Thoracic aorta (tissue), 2 donors: ENCODE measurements at places on chromosomes 7 and 10.

- no peak for DNase-seq
These were observed 161.0 kb downstream of the GRID1 start for GRCh38 chr10:86205306-86206239.

DNA sequence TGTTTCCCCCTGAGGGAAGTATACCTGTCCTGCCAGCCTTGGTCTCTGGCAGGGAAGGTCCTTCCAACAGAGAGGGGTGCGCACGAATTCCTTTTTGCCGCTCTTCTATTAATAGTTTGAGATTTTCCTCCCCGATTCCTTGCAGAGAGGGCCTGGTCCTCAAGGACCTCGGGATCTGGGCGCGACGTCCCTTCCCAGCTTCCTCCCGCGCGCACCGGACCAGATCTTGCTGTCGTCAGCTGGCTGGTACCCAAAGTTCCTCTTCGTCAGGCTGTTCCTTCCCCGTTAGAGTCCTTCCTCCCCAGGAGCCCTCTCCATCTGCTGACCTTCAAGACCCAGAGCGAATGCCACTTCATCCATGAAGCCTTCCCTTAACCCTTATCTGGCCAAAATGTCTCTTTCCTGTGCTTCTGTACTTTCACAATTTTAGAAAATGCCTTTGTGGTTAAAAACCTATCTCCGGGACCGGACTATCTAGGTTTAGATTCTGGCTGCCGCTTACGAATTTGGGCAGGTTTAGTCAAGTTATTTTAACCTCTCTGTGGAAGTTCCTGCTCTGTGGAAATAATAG lies 851 bp upstream of the GOT1 start:
- no peak for DNase-seq

- no peak for DNase-seq
These were observed 766 bp downstream of the BAMBI start for GRCh38 chr10:28677888-28678686.

DNA sequence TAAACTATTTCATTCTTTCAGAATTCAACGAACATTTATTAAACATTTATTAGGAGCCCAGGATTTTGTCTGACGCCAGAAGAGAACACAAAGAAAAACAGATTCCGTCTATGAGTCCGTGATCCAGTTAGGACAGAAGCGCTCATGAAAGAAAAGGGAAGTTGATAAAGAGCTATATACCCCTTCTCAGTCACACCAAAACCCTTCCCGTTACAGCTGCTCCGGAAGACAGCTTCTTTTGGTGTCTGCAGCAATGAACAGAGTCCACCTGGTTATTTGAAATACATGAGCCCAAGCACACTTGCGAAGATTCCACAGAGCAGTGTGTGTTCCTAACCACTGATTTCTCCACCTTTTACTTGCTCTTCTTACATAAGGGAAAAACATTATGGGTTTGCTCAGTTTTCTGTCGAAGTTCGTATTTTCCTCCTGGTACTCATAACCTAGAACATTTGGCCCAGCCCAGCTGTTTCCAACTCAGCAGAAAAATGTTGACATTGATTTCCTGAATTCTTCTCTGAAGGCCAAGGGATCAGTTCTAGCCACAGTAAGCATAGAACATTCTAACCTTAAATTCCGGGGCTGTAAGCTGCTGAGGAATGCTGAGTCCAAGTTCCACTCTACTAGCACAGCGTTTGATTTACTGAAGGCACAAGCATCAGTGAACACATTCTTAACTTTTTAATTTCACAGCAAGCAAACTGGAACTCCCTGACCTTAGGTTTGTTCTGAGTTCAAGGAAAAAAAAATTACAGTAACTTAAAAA lies 206.5 kb downstream of the SORCS1 start:
- no peak for DNase-seq

DNA sequence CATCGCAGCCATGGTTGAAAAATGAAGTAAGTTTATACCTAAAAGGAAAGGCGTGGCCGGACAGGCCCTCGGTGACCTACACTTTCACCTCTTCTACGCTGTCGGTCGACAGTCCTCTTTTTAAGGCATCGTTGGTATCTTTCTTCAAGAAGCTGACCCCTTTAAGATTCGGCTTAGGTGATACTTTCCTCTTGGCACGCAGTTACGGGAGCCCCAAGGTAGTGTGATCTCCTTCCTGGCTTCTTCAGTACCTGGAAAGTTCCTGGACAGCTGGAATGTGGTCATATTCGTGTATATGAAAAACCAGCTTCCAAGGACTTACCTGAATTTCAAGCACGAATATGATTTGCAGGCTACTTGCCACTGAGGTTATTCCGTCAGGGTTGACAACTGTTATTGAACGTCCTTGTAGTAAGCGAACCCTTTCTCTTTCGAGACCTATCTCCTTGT lies 885 bp upstream of the SYPL1 start:
- no peak for DNase-seq

GRCh38 chr7:44637788-44638594 lies 31.6 kb downstream of the OGDH start:
- DNase-seq: no peak

DNA sequence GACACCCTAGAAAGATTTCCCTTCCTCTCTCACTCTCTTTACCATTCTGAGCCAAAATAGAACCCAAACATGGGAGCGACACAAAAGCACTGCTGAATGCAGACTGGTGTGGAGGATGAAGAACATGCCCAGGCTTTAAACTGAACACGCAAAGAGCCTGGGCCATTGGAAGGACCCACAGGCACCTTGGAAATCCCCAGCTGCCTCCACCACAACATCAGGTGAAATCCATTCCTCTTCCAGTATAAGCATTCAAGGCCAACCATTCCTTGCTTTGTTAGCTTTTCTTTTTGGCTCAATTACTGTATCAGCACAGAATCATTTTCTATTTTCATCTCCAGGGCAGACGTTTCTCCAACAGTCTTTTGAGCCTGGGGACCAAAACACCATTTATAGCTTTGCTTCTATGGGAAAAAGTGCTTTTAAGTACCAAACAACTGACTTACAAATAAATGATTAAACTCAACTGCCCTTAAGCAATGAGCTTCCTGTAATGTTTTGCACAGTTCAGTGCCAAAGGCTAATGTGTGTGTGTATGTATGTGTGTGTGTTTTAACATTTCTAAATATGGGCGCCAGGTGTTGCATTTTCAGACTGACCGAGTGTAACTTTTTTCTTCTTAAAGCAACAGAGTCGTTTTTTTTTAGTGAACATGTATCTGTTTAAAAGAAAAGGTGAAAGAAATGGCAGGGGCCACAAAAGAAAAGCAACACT lies 16.2 kb upstream of the BLNK start:
- no peak for DNase-seq

DNA sequence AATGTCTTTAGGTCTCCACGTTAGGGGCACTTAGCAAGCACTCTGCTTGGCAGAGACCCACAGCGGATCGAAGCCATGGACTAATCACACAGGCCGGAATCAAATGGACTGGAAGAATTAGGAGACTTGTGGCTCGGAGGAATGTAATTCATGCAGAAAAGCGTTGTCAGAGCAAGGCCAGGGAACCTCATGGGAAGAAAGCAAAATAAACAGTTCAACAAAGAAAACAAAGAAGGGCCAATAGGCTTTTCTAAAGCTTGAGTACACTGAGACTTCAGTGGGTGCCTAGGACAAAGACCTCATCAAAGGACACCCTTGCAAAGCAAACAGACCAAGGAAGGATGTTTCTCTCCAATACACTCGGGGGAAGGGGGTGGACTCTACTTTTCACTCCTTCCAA lies 171.1 kb downstream of the GLI3 start:
- DNase-seq: no peak

- DNase-seq: no peak
These were observed 21.2 kb downstream of the C10orf71 start for GRCh38 chr10:49320191-49320590.

DNA sequence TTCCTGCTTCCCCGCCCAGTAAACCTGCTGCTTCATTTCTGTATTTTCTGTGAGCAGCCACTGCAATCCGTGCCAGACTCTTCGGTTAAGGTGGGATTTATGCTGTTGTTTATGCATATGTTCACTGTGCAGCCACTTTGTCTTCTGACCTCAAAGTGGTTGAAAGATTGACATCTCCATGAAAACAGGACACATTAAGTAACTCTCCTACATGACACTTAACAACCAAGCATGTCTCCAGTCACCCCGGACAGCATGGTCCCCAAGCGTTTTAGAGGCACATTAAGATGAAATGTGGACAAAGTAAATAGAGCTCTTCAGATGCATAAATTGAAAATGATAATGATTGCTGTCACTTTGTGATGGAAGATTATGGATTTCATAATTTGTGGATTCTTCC lies 421.3 kb downstream of the GFRA1 start:
- DNase-seq: no peak

- no peak for DNase-seq
These were observed 145.0 kb upstream of the ZMIZ1 start for GRCh38 chr10:78923647-78924318.

DNA sequence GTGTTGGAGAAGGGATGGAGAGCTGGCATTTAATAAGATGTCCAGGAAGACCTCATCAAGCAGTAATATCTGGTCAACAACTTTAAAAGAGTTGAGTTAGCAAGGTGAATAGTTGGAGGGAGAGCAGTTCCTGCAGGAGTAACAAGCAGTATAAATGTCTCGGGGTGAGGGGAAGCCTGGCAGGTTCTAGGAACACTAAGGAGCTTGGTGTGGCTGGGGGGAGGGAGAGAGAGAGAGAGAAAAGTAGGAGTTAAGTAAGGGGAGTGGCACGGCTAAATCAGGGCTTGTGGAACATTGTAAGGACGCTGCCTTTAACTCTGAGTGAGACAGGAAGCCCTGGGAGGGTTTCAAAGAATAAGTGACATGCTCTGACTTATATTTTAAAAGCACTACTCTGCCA lies 22.0 kb upstream of the LAMB4 start:
- DNase-seq: no peak

- DNase-seq: no peak
These were observed 191.0 kb downstream of the CAMK1D start for GRCh38 chr10:12540341-12540781.

- no peak for DNase-seq
These were observed 212.3 kb upstream of the CSTF2T start for GRCh38 chr10:51911723-51912122.

DNA sequence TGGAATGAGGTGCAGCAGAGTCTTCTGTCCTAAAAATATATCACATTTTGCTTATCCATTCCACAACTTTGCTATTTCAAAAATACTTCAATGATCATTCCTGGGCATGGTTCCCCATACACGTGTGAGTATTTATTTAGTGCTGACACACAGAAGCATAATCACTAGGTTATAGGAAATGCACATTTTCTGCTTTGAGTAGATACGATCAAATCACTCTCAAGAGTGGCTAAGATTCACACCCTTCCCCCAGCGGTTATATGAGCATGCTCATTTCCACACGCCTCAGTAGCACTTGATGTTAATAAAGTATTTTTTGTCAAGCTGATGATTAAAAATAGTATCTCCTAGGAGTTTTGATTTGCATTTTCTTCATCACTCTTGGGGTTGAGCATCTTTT lies 93.5 kb upstream of the LRRC4 start:
- no peak for DNase-seq

- no peak for DNase-seq
These were observed 223.8 kb downstream of the USP6NL start for GRCh38 chr10:11387551-11388222.

- DNase-seq: no peak
These were observed 71.1 kb upstream of the CAMK2B start for GRCh38 chr7:44396496-44396895.

DNA sequence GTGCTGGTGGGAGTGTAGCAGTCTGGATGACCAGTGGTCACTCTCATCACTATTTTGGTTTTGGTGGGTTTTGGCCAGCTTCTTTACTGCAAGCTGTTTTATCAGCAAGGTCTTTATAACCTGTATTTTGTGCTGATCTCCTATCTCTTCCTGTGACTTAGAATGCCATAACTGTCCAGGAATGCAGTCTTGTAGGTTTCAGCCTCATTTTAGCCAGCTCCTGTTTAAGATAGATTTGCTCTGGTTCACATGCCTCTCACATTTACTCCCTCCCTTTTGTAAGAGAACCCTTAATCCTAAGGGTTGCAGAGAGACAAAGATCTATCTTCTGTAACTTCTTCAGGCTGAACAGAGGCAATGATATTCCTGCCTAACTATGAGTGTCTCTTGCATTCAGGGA lies 51.2 kb upstream of the INHBA start:
- no peak for DNase-seq

DNA sequence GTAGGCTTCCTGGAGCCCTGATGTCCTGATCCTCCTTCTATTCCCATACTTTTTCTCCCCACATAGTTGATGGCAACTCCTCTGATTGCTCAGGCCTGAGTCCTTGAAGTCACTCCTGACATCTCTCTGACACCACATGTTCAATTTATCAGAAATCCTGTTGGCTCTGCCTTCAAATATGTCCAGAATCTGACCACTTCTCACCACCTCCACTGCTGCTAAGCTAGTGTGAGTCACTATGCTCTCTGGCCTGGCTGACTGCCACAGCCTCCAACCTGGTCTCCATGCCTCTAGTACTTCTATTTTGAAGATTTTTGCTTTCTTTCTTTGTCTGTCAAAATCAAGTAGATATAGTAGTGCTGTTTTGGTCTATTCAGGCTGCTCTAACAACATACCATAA lies 53.0 kb downstream of the TMEM229A start:
- DNase-seq: no peak

- no peak for DNase-seq
These were observed 112.0 kb downstream of the NT5C2 start for GRCh38 chr10:103080891-103081581.

- no peak for DNase-seq
These were observed 5.5 kb upstream of the ZNF316 start for GRCh38 chr7:6631605-6632004.

DNA sequence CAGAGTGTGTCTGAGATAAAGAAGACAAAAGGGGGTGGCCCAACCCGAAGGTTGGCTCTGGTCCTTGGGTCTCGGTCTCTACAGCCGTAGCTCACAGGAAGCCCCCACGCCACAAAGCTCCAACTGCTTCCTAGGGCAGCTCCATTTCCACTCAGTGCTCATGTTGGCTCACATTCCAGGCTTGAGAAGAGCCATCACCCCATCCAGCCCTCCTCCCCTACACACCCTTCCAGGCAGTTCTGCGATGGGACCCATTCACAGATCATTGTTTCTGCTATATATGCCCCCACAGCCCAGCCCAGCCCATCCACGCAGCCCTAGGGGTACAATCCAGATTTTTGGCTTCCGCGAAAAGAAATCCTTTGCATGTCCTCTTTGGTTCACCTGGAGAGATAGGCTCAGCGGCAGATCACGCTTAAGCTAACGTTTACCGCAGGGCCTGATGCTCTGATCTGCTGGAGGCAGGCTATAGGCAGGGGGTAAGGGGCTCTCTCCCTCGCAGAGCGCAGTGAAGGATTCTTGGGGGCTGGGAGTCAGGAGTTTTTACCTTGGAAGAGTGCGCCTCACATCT lies 6.2 kb upstream of the HOXA11 start:
- no peak for DNase-seq

GRCh38 chr10:31426401-31426800 lies 107.4 kb downstream of the ZEB1 start:
- no peak for DNase-seq

- no peak for DNase-seq
These were observed 17.1 kb downstream of the IKZF1 start for GRCh38 chr7:50321487-50322067.

- no peak for DNase-seq
These were observed 26.5 kb upstream of the TMEM248 start for GRCh38 chr7:66894463-66895080.
